ENCODE measurements at places on chromosomes 3 and 15.
A peak's percentile ranks its signal among the peaks of the same experiment; 100 is the strongest.

DNA sequence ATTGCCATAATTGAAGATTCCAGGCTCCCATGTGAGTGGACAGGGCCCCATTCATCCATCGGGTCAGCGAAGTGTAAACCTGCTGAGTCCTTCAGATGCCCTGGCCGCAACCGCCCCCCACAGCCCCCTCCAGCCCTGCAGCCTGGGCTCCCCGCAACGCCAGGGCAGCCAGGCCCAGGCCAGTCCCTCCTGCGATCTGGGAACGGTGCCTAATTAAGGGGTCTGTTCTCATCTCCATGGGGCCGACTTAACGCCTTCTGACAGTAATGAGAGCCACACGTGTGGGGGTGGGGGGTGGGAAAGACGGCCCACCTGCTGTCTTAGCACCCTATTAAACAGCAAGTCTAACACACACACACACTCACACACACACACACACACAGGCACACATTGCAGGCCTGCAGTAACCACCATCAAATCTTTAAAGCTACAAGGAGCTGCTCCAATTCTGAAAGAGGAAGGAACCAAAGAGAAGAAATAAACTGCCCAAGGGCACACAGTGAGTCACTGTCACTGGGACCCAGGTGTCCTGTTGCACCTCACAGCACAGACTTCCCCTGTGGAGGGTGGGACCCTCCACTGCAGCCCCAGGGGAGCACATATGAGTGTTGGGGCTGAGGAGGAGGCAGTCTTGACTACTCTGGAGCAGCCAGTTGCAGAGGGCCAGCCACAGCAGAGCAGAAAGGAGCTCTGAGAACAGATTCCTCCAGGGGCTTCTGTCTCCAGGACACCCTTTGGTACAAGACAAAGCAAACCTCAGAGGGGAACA, 31.8 kb upstream of the HES1 start:
- DNase-seq: no peak

DNA sequence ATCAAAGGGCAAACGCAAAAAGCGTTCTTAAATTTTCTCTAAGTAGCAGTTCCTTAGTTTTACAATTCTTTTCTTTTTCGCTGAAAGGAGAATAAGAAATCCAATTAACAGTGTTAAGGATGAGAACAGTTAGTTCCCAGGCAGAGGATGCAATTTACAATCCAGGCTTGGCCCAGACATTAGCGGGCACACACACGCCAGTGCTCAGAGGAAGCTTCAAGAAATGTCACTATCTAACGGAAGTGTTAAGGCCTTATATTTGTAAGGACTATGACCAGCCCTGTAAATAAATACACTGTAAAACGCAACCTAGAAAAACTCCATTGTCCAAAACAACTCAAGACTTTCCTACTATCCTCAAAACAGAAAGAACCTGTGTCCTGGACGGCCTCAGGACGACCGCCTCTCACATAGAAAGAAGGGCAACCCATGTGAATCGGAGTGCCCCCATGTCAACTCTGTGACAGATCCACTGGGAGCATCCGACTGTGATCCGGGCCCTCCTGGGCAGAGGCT, 1.3 kb downstream of the ACAP2 start:
- no peak for DNase-seq

DNA sequence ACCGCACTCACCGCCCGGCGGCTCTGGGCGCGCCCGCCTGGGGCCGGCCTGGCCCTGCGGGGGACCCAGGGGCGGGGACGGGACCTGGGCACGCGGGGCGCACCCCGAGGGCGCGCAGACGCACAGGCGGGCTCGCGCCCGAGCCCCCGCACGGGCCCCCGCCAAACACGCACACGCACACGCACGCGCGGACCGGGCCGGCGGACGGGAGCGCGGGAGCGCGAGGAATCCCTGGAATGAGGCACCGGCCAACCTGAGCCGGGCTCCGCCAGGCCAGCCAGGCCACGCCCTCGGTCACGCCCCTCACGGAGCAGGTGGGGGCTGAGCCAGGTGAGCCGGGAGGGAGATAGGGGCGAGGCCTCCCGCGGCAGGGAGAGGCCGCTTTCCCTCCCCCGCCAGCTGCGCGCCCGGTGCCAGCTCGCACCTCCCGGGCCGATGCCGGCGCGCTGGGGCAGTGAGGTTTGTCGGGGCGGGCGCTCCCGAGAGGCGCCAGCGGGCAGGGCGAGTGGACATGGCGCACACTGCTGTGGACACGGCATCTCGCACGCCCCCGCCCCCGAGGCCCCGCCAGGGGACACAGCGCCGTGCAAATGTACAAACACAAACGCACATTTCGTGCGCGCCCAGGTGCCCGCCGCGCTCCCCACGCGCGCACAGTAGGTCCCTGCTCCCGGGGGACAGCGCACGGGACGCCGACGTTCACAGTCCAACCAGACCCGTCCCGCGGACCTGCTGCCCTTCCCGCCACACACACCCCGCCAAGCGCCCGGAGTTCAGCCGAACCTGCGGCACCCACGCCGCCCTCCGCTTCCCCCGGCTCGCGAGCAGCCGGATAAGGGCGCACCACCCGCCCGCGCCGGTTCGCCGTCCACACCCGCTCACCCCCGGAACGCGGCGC, 75.9 kb upstream of the VGLL4 start:
- DNase-seq: peak; percentile 65

DNA sequence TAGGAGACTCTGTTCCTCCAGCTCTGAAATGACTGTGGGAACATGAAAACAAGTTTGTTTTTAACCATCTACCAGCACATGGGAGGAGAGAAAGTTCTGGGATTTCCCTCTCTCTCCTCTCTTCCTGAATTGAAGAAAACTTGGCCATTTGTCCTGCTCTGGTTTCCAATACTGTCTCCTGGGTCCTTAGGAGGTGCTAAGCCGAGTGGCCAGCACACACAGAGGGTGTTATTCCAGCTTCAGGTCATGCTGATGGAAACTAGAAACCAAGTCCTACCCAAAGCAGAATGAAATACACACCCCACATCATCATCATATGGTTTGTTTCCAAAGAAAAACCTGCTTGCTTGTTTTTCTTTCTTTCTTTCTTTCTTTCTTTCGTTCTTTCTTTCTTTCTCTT, 172.7 kb downstream of the RPLP1 start:
- no peak for DNase-seq

GRCh38 chr15:80498652-80499051, 94.5 kb downstream of the ARNT2 start:
- no peak for DNase-seq

GRCh38 chr3:195148549-195148948, 122.4 kb downstream of the XXYLT1 start:
- DNase-seq: no peak

- DNase-seq: no peak
Measured at GRCh38 chr3:119809249-119810017, 27.5 kb downstream of the NR1I2 start.

DNA sequence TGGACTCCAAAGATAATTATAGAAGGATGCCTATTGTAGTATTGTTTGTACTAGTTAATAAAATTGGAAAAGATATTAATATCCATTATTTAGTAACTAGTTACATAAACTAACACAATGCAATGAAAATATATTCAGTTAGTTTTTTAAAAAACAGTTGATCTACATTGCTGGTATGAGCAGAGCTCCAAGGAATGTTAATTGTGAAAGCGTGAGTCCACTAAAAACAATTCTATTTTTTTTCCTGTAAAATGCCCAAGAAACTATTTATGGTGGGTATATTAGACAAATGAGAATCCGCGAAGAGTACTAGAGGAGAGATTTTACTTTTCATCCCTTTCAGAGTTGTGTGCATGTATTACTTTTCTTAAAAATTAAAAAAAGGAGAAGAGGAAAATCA, 104.3 kb downstream of the MCTP2 start:
- no peak for DNase-seq

All from fibroblast of upper back skin (primary cell).